ENCODE measurements at places on chromosomes 1 and 21. TPM values are rescaled to one million over a fixed set of nuclear protein-coding genes. Genes with fewer than 3 reads are reported as not detected.

The ACBD6 gene
- 48.1 TPM for total RNA-seq

The EDARADD gene
- 1.7 TPM for total RNA-seq

The SMIM1 gene
- total RNA-seq = not detected

The PTPRC gene
- 0.98 TPM for total RNA-seq

The RAB3B gene
- total RNA-seq = 5.6 TPM

The EBNA1BP2 gene
- total RNA-seq = 197 TPM

The CD48 gene
- total RNA-seq = not detected

The CFAP74 gene
- 0.10 TPM for total RNA-seq

The TP53BP2 gene
- 19.2 TPM for total RNA-seq

The NBPF4 gene
- total RNA-seq = 0.60 TPM

The BSND gene
- not detected for total RNA-seq

The AMY2A gene
- total RNA-seq = not detected

The TIPRL gene
- 48.5 TPM for total RNA-seq

The CD84 gene
- total RNA-seq = not detected

The C1orf167 gene
- total RNA-seq = not detected

The DISP1 gene
- 4.1 TPM for total RNA-seq

The RAP1GAP gene
- 0.96 TPM for total RNA-seq

The NR1I3 gene
- not detected for total RNA-seq

The REN gene
- total RNA-seq = 0.29 TPM

The MAN1A2 gene
- total RNA-seq = 30.9 TPM

The PKP1 gene
- not detected for total RNA-seq

The TRIM63 gene
- 0.12 TPM for total RNA-seq

The CASZ1 gene
- 0.20 TPM for total RNA-seq

The DCDC2B gene
- total RNA-seq = not detected

The OLFML3 gene
- total RNA-seq = 9.7 TPM

The PFKFB2 gene
- 3.2 TPM for total RNA-seq

The LRRC8B gene
- 1.1 TPM for total RNA-seq

The MFAP2 gene
- total RNA-seq = 16.9 TPM

The APOBEC4 gene
- total RNA-seq = not detected

The PPCS gene
- total RNA-seq = 69.1 TPM

The CD2 gene
- not detected for total RNA-seq

The S100A9 gene
- total RNA-seq = 1.1 TPM

The FAM151A gene
- total RNA-seq = not detected

The ABCG1 gene
- total RNA-seq = not detected

The GCSAML gene
- 0.12 TPM for total RNA-seq

The G0S2 gene
- total RNA-seq = 31.5 TPM

The KCNT2 gene
- total RNA-seq = not detected

The KRTAP19-1 gene
- total RNA-seq = not detected

The CCDC17 gene
- total RNA-seq = 0.20 TPM

The LIN28A gene
- not detected for total RNA-seq

The AGT gene
- not detected for total RNA-seq

The YARS1 gene
- 109 TPM for total RNA-seq

The ST6GALNAC5 gene
- total RNA-seq = 2.1 TPM

The NKAIN1 gene
- 2.2 TPM for total RNA-seq

The USH2A gene
- under 0.01 TPM for total RNA-seq

The CZIB gene
- total RNA-seq = 53.5 TPM

The SV2A gene
- total RNA-seq = 11.4 TPM

The RNU1-2 gene
- not detected for total RNA-seq
